NCI-H2107 (cell line): ENCODE measurements at places on chromosomes 1 and 21.

DNA sequence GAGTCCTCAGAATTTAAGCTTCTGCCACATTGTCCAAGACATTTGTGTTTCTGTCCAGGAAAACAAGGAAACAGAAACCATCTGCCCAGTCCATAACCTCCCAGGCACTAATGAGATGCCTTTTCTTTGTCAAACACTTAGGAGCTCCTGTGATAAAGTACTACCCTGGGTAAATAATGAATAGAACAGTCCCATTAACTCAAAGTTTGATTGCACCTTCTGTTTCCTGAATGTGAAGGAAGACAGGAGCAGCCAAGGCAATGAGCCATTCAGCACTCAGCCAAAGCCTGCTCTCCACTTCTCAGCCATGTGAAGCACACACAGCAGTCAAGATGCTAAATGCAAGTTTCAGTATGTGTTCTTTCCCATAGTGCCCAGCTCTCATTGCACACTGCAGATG, 199.8 kb downstream of the SEC16B start:
- peak; percentile 69 for DNase-seq

DNA sequence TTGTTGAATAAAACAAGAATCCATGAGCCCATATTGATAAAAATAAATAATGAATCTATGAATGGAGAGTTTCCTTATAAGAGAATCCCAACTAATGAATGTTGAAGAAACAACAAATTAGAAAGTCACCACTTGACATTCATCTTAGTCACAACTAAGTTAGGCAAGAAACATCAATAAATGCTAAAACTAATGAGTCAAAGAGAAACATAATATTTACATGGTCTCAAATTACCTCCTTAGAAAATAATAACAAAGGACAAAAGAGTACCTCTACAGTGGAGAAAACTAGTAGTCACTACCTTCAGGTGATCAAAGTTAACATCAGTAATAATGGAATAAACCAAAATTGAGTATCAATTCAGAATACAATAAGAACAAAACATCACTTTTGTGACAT, 93.5 kb downstream of the AKT3 start:
- no peak for DNase-seq

DNA sequence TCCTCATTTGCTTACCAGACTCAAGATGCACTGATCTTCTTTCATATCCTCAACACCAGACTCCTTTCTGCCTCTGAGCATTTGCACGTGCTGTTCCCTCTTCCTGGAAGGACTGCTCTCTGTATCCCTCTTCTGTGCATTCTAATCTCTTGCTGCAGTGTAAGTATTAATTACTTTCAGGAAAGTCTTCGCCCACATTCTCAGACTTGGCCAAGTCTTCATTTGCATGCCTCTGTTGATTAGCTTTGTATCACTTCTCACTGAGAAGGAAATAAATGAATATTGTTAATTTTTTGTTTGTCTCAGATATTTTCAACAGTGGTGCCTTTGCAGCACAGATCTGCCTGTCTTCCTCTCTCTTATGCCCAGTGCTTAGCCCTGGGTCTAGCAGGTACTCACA, 50.3 kb upstream of the RAB3GAP2 start:
- no peak for DNase-seq

DNA sequence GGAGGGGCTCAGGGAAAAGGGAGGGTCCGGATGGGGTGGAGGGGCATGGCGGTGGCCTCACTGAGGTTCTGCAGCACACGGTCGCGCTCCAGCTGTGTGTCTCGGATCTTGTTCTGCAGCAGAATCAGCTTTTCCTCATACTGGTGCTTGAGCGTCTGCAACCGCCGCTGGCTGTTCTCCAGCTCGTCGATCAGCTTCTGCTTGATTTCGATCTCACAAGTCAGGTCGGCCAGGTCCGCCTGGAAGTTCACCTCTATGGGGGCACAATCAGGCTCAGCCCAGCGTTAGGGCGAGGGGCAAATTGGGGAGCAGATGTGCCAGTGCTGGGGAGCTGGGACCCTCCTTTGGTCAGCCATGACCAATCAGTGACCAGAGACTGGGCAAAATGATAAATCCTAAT, 25.2 kb downstream of the KIF21B start:
- DNase-seq, result no peak

- DNase-seq, result no peak
These were observed 153.2 kb upstream of the C1orf174 start for GRCh38 chr1:4053160-4053748.

GRCh38 chr1:208084220-208084619, 160.0 kb downstream of the PLXNA2 start:
- DNase-seq, result no peak

GRCh38 chr1:222390181-222390580, 157.7 kb downstream of the HHIPL2 start:
- DNase-seq, result no peak

GRCh38 chr1:92536980-92537884, 50.5 kb upstream of the GFI1 start:
- DNase-seq, result no peak

DNA sequence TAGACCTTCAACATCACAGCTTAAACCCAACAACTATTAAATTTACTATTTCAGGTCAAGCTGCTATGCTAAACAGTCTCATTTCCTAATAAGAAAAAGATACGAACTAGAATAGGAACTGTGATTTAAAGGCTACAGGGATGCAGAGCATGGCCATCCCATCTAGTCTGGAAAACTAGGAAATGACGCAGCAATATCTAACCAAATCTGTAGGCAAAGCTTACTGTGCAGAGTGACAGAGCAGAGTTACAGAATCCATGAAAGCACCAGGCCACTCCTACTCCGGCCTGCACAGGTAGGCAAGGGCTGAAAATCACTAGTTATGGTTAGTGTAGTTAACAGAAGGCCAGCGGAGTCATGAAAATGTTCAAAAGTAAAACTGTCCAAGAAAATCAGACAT, 2.1 kb downstream of the HLCS start:
- no peak for DNase-seq

- no peak for DNase-seq
These were observed 62.8 kb downstream of the EVA1C start for GRCh38 chr21:32475162-32475812.

DNA sequence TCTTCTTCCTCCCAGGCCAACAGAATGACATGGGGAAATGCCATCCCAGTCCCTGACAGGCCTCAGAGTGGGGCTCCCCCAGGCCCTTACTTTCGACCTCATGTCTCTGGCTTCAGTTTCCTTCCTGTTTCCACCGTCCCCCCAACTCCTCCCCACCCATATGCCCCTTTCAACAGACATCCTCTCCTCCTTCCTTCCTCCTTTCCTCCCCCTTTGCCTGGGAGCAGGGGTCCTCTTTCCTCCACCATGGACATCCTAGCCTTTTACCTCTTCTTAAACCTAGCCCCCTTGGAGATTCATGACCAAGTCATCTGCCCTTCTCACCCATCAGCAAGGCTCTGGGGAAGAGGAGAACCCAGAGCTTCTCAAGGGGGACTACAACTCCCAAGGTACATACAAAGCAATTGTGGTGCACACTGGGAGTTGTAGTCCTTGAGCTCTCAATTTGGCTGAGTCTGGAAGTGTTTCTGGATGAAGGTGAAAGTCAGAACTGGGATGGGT, 4.0 kb downstream of the ZBTB7B start:
- DNase-seq, result no peak

GRCh38 chr1:30618335-30618747, 105.0 kb downstream of the MATN1 start:
- DNase-seq, result no peak

DNA sequence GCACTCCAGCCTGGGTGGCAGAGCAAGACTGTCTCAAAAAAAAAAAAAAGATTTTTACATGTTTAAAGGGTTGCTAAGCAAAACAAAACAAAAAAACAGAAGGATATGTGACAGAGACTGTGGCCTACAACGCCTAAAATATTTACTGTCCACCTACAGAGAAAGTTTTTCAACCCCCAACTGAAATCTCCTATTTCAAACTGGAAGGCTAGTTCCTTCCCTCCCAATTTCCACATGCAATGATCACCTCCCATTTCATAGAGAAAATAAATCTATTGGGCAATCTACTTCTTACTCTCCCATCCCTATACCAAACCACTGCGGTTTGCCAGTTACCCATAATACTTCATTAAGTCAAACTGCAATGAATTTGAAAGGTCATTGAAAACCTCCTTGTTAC, 74.2 kb downstream of the ST3GAL3 start:
- DNase-seq, result no peak

GRCh38 chr1:211352985-211353515, 26.4 kb downstream of the TRAF5 start:
- no peak for DNase-seq

DNA sequence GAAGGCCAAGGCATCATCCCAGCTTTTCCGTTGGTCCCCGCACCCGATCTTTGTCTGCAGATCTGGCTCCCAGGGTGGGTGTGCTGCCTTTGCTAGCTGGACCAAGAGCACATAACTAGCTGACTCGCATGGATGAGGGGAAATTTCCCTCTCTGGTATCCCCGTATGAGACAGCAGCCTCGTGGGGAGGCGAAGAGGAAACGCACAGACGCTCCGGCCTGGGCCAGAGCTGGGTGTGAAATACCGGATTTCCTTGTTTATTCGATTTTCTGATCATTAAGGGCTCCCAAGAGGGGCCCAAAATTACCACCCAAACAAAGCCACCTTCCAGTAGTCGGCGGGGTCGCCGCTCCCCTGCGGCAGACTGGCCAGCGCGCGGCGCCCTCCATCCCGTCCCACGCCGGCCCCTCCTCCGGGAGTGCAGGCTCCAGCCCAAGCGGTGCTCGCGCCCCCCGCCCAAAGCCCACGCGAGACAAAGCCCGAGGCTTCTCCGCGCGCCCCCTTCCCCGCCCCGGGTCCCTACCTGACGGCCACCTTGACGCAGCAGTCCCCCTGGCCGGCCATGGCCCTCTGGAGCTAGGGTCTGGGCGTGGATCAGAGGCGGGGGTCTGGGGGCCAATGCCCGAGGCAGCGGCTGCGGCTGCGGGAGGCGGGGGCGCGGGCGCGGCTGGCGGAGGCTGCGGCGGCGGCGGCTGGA, 546 bp downstream of the KIF21B start:
- DNase-seq, result no peak

- no peak for DNase-seq
These were observed 7.8 kb upstream of the PHLDA3 start for GRCh38 chr1:201476670-201477344.

- DNase-seq, result no peak
These were observed at the start of gene BATF3 for GRCh38 chr1:212699625-212700222. Gene BATF3 (minus strand): TSS chr1:212699840. CDS start chr1:212699762, 78 bp downstream.

- no peak for DNase-seq
These were observed 61.1 kb upstream of the GPR88 start for GRCh38 chr1:100476735-100477290.

- peak; percentile 82 for DNase-seq
These were observed 35.6 kb upstream of the TMEM61 start for GRCh38 chr1:54944610-54945392.

GRCh38 chr1:28196330-28196729, 19.8 kb upstream of the PTAFR start:
- no peak for DNase-seq

DNA sequence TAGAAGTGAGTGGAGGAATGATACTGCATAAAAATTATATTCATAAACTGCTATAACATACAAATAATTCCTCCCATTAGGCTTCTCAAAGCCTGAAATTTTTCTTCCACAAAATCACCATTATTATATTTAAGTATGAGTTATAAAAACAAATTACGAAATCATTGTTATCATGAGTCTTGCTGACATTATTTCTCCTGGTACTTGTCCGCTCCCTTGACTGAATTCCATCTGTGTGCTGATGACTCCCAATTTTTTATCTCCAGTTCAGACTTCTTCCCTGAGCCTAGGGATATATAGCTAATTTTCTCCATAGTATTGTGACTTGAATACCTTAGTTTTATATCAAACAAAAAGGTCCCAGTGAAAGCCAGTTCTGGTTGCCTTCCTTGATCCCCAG, 268.2 kb downstream of the HMCN1 start:
- no peak for DNase-seq

DNA sequence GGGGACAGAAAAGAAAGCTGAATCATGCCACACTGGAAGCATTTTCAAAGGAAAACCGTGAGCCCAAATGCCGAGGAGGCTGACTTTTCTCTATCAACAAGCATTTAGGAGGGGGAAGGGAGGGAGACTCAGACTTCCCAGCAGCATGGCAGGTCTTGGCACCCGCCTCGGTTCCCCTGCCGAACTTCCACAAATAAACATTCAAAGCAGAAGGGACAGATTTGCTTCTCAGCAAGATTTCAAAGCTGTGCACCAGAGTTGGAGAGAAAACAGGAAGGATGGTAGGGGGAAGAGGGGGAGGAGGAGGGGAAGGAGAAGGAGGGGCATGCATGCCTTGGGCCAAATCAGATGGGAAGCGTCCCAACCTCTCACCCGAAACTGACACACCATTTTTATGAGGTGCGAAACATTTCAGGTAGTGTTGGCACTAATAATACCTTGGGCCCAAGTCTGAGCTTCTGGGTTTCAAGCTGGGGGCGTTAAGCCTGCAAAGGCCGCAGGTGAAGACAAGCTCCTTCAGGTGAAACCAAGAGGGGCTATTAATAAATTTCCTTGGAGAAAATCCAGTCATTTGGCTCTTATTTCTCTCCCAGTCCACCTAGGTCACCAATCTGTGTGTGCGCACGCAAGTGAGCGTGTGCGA, 26.4 kb downstream of the ABCA4 start:
- no peak for DNase-seq

- DNase-seq, result no peak
These were observed 57.4 kb downstream of the SLX9 start for GRCh38 chr21:44996983-44997936.

- DNase-seq, result no peak
These were observed 51.0 kb upstream of the F3 start for GRCh38 chr1:94592571-94592920.

DNA sequence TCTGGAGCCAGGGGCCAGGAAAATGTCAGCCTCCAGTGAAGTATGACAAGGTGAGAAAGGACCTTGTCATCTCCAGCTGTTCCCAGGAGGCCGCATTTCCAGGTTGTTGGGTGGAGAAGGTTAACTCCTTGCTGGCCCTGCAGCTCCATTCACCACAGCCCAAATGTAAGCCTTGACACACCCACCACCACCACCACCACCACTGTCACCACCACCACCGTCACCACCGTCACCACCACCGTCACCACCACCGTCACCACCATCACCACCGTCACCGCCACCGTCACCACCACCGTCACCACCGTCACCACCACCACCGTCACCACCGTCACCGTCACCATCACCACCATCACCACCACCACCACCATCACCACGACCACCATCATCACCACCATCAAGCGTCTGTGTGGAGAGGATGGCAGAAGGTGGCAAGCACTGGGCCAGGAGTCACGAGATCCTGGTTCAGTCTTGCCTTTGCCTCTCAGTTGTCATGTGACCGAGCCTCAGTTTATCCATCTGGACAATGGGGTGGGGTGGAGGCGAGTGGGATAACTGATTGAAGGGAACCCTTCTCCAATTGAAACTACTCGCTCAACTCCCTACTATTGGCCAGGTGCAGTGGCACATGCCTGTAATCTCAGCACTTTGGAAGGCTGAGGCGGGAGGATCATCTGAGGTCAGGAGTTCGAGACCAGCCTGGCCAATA, 21.2 kb upstream of the FAM131C start:
- DNase-seq, result no peak

- no peak for DNase-seq
These were observed 9.1 kb downstream of the NHLH1 start for GRCh38 chr1:160375788-160376524.

DNA sequence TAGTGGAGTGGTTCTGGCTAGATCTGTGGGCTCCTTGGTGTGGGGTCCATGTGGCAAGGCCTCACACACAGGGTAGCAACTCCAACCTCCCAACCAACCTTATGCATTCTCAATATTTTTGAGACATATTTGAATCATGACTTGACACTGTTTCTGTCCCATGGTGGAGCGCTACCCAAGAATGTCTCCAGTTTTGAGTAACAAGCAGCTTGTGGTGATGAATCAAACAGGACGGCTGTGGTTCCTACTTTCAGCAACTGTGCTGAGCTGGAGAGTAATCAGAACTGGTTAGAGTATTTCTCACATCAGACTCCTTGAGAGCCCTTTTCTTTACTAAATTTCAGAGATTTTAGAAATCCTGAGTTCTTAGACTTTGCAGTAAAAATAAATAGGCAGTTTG, 3.1 kb downstream of the LCE3D start:
- no peak for DNase-seq
